ENCODE measurements at places on chromosomes 3 and 15.

DNA sequence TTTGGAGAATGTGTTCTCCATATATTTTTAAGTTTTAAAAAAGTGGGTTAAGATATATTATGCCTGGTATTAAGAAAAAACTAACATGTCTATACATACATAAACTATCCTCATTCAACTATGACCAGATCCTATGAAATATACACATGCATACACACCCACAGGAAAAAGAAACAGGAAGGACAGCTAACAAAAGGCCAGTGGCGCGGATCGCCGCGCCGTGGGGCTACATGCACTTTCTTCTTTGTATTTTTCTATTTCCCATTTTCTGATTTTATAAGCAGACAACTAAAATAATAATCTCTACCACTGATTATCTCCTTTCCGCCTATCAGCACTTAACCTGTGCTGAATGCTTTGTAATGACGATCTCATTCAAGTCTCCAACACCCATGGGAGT is 160.1 kb downstream of the OR4M2 start:
- no peak for DNase-seq

DNA sequence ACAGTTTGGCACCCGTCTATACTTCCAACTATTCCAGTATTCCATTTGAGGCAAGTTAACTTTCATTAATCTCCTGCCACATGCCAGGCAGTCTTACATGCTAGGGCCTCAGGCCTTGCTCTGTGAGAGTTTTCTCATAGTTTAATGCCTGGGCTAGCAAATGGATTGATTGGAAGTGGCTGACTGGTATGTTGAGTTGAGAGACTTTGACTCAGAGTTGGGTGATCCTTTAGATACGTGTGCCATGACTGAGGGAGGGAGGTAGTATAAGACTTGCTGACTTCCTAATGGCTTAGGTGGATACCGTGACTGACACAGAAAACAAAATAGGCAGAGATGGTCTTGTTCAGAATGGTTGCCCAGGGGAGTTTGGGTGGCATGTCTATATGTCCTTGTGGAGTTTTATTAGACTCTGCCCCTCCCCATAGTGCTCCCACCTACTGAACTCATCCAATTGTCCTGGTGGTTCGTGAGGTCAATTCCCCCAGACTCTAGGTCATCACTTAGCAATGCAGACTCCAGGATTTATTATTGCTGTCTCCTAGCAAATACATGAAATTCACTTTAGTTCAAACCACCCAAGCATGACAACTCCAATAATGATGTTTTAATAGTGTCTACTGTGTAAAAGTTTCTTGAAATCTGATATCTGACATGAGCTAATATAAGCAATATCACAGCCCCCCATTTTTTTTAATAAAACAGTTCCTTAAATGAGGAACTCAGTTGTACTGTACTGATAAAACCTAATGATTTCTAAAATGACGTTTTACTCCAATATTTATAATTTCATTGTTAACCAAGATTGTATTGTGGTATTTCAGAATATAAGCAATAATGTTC is 413.9 kb upstream of the MDFIC2 start:
- DNase-seq: no peak

DNA sequence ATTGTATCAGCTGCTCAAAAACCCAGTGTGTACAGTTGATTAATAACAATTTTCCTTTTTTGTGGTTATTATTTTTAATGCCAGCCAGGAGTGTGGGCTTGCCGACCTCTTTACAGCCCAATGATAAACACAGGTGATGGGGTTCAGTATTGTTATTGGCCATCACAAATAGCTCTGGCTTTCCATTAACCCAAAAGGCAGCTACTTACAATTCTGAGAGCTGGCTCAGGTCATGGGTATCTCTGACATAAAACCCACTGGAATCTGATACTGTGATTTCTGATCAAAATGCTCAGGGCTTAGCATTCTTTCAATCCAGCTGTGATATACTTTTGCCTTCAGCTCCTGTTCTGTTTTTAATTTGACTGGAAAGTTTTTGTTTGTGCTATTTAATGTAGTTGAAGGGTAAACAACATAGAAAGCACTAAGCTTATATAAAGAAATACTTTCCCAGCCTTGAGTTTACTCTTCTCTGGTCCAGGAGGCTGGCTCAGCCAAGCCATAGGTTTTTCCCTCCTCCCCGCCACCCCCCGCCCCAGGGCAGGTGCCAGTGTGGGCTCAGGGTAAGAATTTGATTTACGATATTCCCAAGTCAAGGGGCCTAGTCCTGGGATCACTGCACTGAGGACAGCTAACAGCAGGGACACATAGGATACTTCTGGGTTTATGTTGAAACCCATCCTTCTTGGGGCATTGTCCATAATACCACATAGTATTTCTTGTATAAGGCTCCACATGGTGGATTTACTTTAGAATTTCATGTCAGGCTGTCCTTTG is 54.0 kb upstream of the MYZAP start:
- no peak for DNase-seq

GRCh38 chr3:52791366-52791765 is 3.2 kb upstream of the ITIH3 start:
- DNase-seq: no peak

DNA sequence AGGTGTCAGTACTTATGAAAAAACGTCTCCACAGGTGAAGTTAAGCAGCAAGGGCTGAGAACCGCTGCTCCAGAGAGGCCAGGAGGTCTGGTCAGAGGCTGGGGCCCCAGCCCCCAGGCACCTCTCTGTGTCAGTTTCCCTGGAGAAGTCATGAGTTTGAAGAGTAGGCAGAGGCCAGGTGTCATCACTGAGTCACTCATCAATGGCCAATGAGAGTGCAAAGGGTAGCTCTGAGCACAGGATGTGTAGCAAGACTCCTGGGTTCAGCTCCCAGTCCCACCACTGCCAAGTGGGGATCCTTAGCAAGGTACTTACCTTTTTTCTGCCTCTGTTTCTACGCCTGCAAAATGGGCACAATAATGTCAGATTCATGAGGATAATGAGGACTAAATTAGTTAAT is 47.9 kb downstream of the CORO2B start:
- no peak for DNase-seq

DNA sequence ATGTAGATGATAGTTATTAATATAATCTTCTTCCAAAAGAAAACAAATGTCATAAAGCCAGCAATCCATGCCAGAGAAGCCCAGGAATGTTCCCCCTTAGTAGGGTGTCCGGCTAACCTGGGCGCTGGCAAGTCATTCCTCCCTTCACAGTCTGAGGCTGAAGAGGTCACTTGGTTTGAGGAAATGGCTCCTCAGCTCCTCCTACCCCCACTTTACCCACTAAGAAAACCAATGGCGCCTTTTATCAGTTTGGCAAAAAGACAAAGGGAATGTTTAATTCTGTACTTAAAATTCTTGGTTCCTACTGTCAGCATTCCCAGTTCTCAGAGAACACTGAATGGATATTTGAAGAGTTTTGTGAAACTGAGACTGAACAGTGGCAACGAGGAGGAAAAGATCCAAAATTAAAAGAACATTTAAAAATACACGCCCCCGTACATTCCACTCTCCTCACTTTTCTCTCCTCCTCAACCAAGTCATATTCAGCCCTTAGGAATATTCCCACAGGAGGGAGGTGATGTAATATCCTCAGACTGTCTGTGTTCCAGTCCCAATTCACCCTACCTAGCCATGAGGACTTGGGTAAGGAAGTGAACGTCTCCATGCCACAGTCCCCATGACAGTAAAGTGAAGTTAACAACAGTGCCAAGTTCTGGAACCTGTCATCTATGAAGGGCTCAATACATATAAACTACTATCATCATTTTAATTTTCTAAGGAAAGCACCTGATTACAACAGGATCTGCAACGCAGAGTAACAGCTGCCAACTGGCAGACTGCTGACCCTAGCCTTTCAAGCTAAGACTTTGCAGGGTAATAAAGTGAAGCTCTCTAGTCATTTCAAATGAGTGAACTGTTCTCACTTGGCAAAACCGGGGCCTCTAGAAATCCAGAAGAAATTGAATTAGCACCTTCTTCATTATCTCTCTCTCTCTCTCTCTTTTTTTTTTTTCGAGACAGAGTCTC is 234.5 kb upstream of the ICE2 start:
- no peak for DNase-seq

GRCh38 chr3:32502118-32502945 is at the start of gene CMTM6:
Gene CMTM6, minus strand, starts transcription at chr3:32502852. Its CDS starts 107 bp downstream, at chr3:32502745.
- DNase-seq: peak; percentile 69

GRCh38 chr3:12181806-12182205 is 23.1 kb upstream of the TIMP4 start:
- no peak for DNase-seq

- DNase-seq: no peak
These were observed 3.3 kb downstream of the ARL6IP5 start for GRCh38 chr3:69088063-69088462.

DNA sequence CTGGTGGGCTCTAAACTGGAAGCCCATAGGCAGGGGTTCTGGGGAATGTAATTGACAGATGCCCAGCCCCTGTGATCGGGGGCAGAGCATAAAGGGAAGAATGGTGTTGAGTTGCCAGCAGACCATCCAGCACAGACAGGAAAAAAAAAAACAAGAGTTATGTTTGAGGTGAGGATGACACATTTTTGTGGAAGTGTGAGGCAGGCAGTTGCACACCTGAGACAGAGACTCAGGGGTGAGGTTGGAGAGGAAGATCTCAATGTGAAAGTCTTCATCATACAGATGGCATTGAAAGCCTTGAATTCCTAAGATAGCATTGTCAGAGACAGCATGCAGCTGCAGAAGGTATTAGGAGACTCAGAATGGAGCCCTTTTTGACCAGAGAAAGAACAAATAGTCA is 18.6 kb upstream of the ST8SIA2 start:
- no peak for DNase-seq
